ENCODE measurements at places on chromosomes 6 and 20.

DNA sequence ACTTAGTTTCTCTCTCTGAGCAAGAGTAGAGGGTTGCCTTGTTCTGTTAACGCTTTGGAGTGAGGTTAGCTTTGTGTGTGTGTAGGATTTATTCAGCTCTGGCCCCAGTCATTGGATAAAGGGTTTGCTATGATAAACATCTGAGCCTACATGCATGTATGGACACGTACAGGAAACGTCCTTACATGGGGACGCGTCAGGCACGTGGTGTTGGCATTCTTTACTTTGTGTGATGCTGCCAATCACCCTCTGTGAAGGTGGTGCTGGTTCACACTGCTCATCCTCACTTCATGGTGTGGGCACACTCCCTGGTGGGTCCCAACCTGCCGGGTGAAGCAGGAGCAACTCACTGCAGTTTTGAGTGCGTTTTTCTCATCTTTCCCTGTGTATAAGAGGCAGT is 53.4 kb upstream of the CD93 start:
- DNase-seq, result no peak

DNA sequence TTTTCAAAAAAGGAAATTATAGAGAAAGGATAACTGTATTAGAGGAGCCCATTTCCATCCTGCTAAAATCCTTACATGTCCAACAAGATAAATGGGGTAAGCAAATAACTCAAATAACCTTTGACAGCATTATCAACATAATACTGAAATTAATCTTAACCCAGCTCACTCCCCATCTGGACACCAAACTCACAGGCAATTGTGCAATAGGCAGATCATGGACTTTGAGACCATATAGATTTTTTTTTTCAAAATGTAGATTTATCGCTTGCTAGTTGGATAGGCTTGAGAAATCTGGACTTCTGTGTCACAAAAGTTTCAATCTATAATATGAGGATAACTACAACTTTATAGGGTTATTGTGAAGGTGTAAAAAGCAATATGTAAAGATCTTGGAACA is 134.4 kb upstream of the ASCC3 start:
- no peak for DNase-seq

- no peak for DNase-seq
Observed at GRCh38 chr6:112044196-112044595, 9.7 kb upstream of the CCN6 start.

DNA sequence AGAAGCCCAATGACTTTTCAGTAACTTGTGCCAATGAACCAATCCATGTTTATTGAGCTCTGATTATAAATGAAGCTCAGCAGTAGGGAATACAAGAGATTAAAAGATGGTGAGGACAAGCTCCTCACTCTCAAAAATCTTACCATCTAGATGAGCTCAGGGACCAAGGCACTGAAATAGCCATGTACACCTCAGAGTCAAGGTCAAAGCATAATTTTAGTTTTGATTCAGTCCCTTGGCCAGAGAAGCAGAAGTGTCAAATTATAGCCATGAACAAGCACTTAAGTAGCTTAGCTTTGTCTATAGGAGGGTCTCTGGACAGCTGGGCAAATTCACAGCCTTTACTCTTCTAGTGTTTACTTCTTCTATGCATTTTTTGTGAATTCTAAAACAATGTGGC is 131.0 kb upstream of the DTNBP1 start:
- no peak for DNase-seq

GRCh38 chr6:70162972-70163371 is 139.9 kb downstream of the COL9A1 start:
- no peak for DNase-seq

GRCh38 chr20:58569241-58570125 is 54.3 kb upstream of the APCDD1L start:
- DNase-seq, result no peak

DNA sequence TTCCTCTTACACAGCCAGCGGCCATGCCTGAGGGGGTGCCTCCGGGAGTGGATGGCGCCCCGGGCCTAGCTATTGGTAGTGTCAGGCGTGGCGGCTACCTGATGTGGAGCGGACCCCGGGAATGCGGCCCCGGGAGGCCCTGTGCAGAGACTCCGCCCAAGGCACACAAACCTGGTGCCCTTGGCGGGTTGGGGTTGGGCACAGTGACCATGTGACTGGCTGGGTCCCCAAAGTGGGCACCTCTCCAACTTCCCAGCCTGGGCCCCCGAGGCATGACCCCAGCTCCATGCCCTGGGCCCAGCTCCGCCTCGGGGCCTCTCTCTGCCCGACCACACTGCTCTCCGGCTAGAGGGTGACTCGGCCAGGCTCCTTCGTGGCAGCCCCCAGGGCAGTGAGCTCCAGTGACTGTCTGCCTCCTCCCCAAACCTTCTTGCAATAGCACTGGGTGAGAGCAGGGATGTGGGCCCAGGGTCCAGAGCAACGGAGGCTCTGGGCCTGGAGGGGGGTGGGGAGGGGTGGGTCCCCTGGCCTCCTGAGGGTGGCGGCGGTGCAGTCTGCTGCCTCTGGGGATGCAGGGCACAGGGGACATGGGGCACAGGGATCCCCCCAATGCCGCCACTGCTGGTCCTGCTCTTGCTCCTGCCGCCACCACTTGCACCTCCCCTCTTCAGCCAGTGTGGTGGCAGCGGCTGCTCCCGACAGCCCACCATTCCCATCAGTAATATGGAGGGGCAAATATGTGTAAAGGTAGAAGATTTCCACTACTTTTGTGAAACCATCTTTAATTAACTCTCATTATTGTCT is 942.9 kb upstream of the EPHA7 start:
- no peak for DNase-seq

DNA sequence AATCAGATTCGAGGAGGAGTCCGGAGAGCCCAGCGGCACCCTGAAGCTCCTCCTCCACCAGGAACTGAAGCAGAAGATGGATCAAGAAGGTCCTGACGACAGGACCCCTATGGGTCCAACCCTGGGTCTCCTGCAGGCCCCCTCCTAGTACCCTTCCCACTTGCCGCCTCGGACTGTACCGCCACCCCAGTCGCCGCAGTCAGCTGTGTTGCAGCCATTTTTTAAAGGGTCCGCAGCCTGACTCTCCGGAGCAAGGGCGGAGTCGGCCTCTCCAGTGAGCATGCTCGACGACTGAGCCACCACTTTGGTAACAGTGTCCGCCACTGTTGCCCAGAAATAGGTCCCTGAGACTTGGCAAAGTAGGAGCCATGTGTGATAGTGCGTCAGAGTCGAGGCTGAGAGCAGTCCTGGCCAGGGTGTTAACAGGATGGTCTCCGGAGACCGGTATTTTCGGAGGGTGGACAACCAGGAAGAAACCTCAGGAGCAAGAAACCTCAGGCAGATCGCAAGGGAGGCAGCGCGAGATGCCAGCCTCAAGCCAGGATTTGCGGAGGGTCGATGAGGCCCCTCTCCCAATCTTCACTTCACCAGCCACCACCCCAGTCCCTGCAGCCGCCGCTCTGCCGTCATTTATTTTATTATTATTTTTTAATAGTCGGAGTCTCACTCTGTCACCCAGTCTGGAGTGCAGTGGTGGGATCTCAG is 294.6 kb upstream of the ZNF337 start:
- no peak for DNase-seq

DNA sequence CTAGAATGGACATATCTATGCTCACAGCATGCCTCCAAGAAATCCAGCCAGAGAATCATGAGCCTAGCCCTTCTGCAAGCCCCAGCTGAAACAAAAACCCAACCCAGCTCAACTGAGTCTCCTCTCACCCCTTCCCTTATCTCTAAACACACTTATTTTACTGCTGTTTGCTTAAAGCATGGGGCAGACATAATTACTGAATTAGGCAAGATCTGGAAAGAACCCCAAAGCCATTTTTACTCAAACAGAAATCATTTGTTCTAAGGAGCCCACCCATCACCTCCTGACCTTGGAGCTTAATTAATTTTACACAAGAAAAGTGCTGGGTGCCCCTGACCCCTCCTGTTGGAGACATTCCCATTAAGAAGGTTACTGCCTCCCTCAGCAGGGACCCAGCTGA is 291.6 kb downstream of the MAFB start:
- DNase-seq, result no peak

DNA sequence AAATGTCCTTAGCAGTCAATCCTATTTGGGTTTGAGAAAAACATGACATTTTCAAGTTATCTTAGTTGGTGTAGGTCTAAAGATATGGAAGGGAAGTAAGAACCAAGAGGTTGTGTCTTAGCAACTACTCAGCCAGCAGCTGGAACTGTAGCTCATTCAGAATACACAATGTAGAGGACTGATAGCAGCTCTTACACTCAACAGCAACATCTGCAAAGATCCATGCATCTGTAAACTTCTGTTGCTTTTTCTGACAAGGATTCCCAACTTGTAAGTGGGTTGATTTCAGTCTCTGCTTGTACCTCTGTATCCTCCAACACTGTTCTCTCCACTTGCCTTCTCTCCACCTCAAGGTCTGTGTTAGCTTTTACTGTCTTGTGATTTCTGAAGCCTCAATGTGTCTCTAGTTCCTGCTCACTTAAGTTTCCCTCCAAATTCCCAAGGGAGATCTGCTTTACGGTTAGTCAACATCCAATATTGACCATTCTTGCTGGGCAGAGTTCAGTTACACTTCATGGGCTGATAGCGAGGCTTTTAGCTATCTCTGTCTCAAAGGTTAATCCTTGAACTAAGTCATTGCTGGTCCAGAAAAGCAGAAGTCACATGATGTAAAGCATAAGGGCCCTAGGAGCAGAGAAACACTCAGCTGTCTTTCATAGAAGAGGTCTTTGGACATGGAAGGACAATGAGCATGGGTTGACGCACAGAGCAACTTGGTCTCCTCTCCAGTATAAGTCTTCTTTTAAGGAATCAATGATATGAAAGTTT is 71.6 kb upstream of the LGSN start:
- DNase-seq, result no peak

GRCh38 chr6:96016334-96017069 is 728 bp downstream of the FUT9 start:
- no peak for DNase-seq

DNA sequence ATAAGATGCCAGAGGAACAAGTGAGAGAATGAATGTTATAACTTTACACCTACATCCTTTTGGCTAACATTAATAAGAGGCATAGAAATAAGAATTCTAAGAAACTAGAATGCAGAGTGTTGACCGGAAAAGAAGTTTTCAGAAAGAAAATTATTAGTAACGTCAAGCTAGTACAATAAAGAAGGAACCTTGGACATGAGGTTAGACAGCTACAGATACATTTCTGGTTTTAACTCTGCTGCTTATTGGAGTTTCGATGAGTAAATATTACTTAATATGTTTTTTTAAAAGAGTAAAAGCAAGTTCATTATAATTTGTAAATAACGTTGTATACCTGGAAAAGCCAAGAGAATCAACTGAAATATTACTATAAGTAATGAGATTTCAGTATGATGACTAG is 22.7 kb downstream of the TAB2 start:
- no peak for DNase-seq

DNA sequence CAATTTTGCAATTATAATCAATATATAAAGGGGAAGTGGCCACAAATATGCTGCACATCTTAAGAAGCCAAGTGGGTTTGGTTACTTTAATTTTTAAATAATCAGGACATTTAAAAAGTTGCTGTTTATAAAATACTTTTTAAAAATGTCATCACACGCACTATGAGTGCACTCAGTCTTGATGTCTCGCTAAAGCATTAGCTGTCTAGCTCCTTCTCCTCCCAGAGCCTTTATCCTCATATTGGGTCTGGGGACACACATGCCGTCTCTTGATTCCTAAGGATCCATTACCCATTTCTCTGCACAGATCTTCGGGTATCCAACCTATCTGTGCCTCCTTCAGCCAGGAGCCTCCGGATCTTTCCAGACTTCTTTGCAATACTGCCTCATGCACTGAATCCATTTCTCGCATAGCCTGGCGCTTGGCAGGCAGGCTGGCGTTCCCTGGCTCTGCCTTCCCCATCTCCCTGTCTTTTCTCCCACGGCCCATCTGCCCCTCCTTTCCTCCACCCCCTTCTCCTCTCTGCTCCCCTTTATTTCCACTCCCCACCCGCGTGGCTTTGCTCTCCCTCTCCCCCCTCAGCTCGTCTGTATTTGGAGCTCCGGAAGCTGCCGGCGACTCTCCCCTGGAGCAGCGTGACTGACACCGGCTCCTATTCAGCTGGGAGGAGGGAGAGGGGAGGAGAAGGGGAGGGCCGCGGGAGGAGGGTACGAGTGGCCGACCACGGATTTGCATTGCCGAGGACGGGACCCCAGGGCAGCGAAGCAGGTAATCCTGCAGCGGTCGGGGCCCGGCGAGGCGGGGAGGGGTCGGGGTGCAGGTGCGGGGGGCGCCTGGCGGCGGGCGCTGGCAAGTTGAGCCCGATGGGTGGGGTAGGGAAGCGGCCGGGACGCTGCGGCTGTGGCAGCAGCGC is at the start of gene CAP2:
TSS of gene CAP2 (plus strand) at position 618 of the 914 bp plus-strand sequence. CDS start 27,961 bp downstream, outside the sequence.
- no peak for DNase-seq

- no peak for DNase-seq
Observed at GRCh38 chr6:139659711-139660110, 285.3 kb upstream of the CITED2 start.

All from activated T-helper 1 cell treated with anti-CD3 and anti-CD28 coated beads, Interleukin-12 subunit alpha, Interleukin-12 subunit beta, Interleukin-2, Interleukin-4 antibody, amounts not matched to agents 30 ng/mL and 10 ng/mL and 1 ng/mL, durations not matched to agents 14 hours and 24 hours and 36 hours (primary cell).